ENCODE measurements at places on chromosomes 5 and 9.

GRCh38 chr5:158055111-158055501, 196.2 kb upstream of the CLINT1 start:
- no peak for DNase-seq

DNA sequence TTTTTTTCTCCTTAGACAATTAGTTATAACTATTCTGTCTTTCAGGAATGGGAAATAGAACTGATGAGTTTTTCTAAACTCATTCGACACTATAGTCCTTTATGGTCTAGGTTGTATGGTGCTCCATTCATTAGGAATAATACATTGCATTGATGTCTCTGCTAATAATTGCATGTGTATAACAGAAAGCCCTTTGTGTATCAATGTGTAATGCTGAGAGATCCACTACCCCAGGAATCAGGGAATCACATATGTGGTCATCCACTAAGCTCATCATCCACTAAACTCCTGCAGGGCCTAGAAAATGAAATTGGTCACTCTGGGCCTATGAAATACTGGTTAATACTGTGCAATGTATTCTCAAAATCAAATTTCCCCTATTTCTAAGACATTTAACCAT, 242.0 kb upstream of the CDH18 start:
- no peak for DNase-seq

GRCh38 chr5:171306781-171307591, 2.1 kb upstream of the TLX3 start:
- DNase-seq: no peak

- no peak for DNase-seq
Measured at GRCh38 chr5:82335806-82336205, 57.7 kb upstream of the RPS23 start.

- no peak for DNase-seq
Measured at GRCh38 chr9:37617832-37618231, 25.4 kb upstream of the TOMM5 start.

- DNase-seq: no peak
Measured at GRCh38 chr9:101995231-101995630, 256.8 kb upstream of the GRIN3A start.

DNA sequence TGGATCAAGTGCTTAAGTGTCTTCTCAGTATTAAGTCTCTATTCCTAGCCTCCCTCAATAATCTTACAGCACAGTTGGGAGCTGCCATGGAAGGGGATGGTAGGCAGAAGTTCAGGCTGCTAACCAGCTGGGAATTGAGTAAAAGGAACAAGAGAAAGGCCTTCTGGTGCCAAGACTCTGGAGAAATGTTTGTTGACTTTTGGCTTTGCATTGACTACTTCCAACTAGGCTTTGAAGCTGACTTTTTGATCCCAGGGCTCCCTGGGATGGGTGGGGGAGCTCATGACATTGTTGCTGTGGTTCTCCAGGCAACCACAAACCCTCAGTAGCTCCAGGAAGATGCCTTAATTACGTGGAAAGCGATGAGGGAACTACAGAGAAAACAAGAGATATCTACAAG, 85.2 kb upstream of the HTR4 start:
- no peak for DNase-seq

DNA sequence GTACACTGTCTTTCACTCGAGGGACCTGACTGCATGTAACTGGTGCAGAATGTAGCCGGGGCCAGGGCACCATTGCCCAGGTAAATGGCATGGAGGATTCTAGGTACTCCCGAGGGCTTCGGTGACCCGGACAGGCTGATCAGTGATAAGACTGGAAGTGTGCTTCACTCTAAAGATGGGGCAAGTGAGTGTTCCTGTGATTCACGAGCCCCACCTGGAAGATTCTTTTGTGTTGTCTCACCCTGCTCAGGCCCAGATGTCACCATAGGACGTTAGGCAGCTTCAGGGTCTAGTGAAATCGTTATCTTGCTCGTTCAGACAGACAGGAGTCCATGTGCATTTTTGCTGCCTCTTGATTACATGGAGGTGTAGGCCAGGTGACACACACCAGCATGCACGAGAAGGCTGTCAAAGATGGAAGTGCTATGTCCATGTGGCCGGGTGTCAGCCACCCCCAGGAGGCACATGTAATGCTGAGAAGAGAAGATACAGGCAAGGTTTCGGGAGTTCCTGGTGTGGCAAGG, 73.9 kb downstream of the WNK2 start:
- no peak for DNase-seq
